Stimulated activated CD8-positive, alpha-beta memory T cell treated with anti-CD3 and anti-CD28 coated beads, Interleukin-7, amount 100 ng/mL, for 1 hour (primary cell): ENCODE measurements at places on chromosomes 7 and 10.

DNA sequence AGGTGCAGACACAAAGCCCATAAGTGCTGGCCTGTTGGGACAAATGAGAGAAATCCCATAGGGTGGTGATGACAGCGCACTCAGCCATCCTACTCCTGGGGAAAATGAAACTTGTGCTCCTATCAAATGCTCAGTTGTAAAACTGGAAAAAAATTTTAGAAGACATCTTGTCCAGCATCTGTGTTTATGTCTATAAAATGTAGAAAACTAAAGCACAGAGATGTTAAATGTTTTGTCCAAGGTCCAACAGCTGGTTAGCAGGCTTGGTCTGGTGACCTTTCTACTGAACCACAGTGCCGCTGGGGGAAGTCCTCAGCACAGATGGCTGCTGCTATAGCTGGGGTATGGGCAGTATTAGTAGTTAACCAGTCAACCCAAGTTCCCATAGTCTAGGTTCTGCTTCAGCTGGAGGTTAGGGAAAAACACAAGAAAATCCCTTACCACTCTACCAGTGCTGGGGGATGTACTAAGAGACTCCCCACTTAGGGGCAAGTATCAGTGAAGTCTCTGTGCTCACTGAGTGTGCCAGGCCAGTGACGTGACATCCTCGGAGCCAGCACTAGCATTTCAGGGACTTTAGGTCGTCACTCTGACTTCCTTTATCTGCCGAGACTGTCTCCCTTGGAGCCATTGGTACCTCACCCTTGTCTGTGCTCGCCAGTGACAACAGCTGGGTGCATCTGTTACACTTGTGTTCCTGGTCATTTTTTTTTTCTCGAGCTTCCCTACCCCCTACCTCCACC is 1.9 kb downstream of the TSPAN33 start:
- DNase-seq: no peak

DNA sequence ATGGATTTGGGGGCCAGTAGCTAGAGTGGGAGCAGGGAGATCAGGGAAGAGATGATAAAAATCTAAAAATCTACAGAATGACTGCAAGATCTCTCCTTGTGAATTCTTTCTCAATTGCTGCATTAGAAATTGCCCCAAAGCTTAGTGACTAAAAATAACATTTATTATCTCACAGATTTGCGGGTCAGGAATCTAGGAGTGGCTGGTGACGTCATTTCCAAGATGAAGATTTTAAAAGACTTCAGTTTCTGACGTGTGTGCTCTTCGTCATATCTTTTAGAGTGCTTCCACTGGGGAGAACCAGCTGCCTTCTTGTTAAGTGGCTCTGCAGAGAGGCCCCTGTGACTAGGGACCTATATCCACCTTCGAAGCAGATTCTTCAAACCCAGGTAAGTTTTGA is 112.6 kb downstream of the DGKI start:
- no peak for DNase-seq

DNA sequence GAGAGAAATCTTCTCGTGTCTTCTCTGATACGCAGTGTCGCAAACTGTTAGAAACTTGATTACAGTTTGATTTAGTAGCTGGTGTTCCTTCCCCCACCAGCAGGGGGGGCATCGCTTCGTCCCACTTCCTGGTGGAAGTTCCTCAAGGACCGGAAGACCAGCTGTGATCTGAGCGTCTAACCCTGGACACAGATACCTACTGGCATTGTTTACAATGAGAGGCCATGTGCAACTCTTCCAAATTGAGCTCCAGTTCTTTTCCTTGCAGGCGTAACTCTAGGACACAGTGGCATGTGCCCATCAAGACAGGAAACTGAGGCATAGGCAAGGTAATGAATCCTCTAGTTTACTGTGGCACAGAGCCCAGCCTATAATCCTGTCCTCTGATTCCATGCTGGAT is 219.0 kb downstream of the CCDC3 start:
- peak; percentile 3 for DNase-seq

DNA sequence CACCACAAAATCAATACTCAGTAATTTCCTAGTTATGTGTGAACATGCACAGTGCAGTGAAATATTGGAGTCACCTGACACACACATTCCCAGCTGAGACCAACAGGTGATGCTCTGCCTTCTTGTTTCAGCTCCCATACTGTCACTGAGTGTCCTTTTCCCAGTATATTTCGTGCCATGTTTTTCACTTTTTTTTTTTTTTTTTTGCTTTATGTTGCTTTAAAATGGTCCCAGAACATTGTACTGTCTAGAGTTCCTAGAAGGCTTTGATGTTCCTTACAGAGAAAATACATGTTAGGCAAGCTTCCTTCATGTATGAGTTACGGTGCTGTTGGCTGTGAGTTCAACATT is 45.6 kb downstream of the ELAPOR2 start:
- no peak for DNase-seq

GRCh38 chr10:132929953-132930548 is 12.3 kb downstream of the CFAP46 start:
- DNase-seq: no peak

DNA sequence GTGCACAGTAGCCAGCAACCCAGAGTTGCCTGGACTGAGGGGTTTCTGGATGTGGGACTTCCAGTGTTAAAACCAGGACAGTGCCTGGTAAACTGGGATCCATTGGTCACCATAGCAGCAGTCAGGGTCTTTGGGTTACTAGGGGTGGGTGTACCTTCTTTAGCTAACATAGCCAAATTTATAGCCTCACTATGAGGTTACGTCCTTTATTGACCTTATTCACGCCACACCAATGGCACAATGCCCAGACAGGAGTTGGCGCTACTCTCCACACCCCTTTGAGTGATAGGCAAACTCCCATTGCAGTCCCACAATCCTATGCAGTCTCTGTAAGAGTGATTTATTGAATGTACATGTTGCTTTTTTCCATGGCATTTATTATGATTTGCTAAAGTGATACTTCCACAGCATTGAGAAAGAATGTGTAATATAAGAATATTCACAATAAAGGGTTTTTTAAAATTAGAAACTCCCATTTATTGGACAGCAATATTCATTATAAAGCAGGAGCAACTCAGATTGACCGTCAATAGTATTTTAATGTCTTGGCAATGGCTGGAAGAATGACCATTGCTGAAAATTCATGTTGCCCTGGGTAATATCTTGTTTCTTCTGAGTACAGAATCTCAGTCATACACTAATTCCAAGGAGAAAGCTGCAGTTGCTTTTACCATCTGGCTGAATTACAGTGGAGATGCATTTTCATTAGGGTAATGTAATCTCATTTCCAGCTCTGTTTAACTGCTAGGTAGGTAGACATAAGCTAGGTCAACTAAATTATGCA is 26.1 kb downstream of the IFIT5 start:
- DNase-seq: no peak

DNA sequence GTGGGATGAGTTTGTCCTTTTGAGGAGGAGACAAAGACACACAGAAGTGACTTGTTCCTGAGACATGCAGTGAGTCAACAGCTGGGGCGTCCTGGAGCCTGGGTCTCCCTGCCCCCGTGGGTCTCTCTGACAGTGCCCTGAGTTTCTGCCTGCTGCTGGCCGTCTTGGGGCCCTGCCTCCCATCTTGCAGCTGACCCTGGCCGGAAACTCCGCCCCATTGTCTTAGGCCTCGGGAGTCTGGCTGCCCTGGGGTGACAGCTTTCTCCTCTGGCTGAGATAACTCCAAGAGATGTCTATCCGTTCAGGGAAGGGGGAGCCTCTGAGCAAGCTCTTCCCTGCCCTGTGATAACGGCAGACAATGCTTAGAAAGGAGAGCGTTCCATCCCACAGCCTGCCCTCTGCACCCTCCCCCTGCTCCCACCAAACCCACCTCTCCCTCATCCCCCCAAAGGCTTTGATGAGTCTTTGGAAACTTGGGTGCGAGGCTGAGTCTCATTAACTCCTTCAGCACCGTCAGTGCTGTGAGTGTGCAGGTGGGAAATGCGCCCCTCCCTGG is 69.5 kb upstream of the PODXL start:
- DNase-seq: no peak

GRCh38 chr10:17479015-17479615 is 24.7 kb upstream of the ST8SIA6 start:
- DNase-seq: no peak

GRCh38 chr10:17062493-17062892 is 67.1 kb downstream of the CUBN start:
- no peak for DNase-seq

DNA sequence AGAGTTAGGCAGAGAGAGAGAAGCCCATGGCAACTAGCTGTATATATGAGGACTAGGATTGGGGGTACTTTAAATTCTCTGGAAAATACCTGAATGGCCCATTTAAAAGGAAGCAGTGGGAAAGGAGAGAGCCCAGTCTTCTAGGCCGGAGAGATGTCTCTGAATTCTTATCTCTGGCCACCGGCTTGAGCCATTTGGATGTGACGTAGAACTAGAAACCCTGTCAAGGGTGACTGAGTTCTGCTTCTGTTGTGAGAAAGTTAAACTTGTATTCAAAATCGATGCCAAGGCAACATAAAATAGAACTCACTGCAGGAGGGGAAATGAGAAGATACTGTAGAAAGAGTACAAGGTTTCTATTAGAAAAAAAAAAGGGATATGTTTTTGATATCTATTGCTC is 6.3 kb upstream of the GSTK1 start:
- no peak for DNase-seq

GRCh38 chr10:97861924-97862323 is 12.3 kb downstream of the GOLGA7B start:
- DNase-seq: no peak

DNA sequence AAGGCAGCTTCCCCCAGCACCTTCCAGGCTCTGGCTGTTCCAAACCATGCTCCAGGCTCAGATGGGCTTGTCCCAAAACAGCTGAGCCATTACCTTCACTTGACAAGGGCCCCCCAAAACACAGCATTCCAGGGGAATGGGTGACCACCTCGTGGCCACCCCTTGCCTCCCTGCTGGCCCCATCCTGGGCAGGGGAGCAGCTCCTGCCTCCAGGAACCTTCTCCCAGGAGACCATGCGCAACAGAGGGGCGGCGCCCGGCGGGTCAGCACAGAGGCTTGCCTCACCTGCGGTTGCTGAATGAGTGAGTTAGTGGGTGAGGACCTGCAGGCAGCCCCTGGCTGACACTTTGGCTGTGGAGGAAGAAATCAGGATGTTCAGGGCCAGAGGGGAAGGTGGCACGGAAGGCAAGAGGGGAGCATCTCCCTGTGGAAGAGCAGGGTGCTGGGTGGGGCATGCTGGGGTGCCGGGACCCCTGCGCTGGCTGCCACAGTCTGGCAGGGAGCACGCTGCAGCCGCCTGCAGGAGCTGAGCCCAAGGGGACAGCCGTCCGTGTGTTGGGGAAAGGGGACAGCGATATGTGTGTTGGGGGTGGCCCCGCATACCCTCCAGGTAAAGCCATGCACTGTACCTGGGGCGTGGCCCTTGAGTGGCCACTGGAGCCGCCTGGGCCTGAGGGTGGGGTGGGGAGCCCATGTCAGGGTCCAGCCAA is 54.7 kb downstream of the PWWP2B start:
- DNase-seq: no peak
